Mucosa of gallbladder (tissue), 1 donor: ENCODE measurements at places on chromosomes 16 and 17. TPM values are rescaled to one million over a fixed set of nuclear protein-coding genes. Genes with fewer than 3 reads are reported as not detected.

GRCh38 chr17:14621826-14622614 lies 321.1 kb downstream of the HS3ST3B1 start:
- no peak for DNase-seq

DNA sequence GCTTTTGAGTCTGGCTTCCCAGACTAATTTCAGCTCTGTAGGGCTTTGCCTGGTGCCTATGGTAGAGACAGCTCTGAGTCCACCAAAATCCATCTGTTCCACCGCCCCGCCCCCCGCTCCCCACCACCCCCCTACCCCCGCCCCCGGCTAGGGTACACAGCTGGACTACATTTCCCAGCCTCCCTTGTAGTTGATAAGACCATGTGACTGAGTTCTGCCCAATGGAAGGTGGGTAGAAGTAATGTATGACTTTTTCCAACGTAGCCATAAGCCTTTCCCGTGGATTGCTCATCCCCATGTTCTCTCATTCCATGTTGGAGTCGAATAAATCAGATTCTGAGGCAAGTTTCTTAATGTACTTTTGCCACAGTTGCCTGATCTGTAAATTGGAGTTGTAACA lies 786.7 kb upstream of the EEF2KMT start:
- DNase-seq: no peak

- no peak for DNase-seq
Observed at GRCh38 chr16:12016291-12016947, 39.9 kb downstream of the SNX29 start.

DNA sequence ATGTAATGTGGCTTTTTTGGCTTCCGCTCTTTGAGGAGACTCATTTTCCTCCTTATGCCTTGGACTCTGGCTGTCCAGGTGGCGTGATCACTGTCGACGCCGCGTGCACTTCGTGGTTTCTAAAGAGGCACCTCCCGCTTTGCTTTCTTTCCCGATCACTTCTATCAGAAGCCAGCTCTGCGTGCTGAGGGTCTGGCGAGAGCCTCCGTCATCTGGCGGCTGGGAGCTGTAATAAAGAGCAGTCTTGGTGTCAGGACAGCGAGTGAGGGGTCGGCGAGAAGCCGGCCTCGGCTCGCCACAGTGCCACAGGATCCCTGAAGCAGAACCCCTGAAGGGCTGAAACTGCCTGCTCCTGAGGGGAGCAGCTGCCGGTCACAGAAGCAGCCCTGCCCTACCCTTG lies 7.4 kb downstream of the ZNF750 start:
- no peak for DNase-seq

The KRT17 gene
- not detected for total RNA-seq

DNA sequence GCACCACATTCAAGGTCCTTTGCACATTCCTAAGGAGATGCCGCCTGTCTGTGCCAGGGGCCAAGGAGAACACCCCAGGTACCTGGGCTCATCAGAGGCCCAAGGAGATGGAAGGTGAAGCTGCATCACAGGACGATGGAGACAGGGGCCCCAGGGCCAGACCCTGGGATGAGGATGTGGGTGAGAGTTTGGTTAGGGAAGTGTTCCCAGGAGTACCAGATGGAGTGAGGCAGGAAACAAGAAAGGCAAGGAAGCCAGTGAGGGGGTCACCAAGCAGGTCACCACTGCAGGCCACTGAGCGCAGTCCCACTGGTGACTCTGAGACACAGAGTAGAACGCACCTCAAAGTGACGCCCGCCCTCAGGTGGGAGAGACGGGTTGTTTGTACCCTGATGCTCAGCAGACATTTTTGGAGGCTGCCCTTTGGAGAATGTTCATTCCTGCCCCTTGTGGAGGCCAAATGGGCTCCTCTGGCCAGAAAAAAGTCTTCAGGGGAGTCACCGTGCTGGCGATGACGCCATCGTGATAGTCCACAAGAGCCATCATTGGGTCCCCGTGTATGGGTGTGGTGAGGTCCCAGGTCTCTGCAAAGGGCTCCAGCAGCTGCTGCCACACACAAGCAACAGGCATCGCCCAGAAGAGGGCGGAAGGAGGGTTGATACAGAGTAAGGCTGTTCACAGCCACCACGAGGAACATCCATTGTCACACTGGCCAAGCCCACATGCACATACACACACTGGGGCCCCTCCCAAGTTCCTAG lies 57.5 kb downstream of the BEAN1 start:
- no peak for DNase-seq

DNA sequence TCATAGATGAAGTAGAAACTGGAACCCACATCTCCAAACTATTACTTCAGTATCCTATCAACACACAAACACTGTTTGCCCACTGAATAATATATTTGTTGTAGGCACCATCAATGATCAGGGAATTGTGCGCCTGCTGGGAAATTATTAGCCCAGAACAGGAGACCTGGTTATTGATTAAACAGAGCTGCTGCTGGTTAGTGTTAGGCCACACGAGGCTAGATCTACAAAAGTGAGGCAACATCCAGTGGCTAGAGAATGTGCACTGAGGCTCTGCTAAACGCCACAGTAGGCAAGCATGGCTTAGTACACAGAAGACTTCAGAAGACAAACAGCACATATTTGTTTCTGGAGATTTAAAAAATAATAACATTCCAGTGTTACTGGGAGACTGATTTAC lies 11.0 kb downstream of the ABHD15 start:
- no peak for DNase-seq

GRCh38 chr17:80873307-80873951 lies 118.2 kb upstream of the CHMP6 start:
- DNase-seq: no peak

GRCh38 chr17:40415390-40415789 lies 2.3 kb downstream of the TOP2A start:
- DNase-seq: no peak

GRCh38 chr16:57946181-57946801 lies 24.6 kb downstream of the CNGB1 start:
- DNase-seq: no peak

DNA sequence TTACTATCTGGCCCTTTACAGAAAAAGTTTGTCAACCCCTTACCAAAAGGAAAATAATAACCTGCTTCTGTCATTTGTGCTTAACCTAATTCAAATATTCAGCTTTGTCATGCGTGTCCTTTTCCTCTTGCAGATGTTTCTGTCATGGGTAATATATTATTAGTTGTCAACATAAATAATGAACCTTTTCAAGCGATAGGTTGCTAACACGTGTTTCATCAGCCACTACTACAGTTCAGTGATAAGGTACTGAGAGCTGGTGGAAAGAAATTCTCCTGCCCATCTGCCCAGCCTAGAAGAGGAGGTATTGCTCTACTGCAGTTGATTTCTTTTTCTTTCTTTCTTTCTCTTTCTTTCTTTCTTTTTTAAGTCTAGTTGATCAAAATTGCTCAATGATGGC lies 12.0 kb upstream of the SRSF1 start:
- no peak for DNase-seq
